ENCODE measurements at places on chromosomes 7 and 10. TPM values are rescaled to one million over a fixed set of nuclear protein-coding genes. Genes with fewer than 3 reads are reported as not detected.

Gene STEAP2
- total RNA-seq = 2.3 TPM

Gene KAZALD1
- 9.6 TPM for total RNA-seq

Gene NEUROG3
- total RNA-seq = not detected

Gene VPS37D
- total RNA-seq = 3.6 TPM

Gene CRYGN
- not detected for total RNA-seq

Gene MTPN
- 183 TPM for total RNA-seq

Gene MAD1L1
- 32.3 TPM for total RNA-seq

Gene PLXNA4
- 3.3 TPM for total RNA-seq

Data from astrocyte (in vitro differentiated cells and primary cell).